Colonic mucosa (tissue), 4 donors: ENCODE measurements at places on chromosomes 6 and 20.
A peak's percentile ranks its signal among the peaks of the same experiment; 100 is the strongest.

DNA sequence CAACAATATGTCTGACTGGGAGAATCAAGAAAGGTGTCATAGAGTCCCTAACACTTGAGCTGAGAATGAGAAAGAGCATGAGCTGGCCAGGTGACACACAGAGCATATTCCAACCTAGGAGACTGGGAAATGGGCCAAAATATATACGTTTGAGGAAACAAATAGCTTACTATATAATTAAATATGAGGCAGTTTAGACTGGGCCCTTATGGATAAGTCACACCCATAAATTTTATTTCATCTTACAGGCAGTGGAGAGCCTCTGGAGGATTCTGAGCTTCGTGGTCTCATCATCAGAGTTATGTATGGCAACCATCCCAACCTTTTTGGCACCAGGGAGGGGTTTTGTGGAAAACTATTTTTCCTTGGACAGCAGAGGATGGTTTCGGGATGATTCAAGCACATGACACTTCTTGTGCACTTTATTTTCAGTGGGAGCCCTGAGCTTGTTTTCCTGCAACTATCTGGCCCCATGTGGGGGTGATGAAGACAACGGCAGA lies 12.9 kb upstream of the NQO2 start:
- peak; percentile 46 for DNase-seq

- DNase-seq: no peak
Measured at GRCh38 chr6:93454533-93454932, 35.2 kb upstream of the EPHA7 start.

- no peak for DNase-seq
Measured at GRCh38 chr6:35341557-35341956, 801 bp upstream of the PPARD start.

- DNase-seq: no peak
Measured at GRCh38 chr6:129590408-129591022, 119.5 kb downstream of the ARHGAP18 start.
